Stimulated activated CD4-positive, alpha-beta T cell treated with anti-CD3 and anti-CD28 coated beads, Interleukin-12 subunit alpha, Interleukin-12 subunit beta, amount 100 ng/mL, for 48 hours (primary cell): ENCODE measurements at places on chromosomes 2 and 18.

DNA sequence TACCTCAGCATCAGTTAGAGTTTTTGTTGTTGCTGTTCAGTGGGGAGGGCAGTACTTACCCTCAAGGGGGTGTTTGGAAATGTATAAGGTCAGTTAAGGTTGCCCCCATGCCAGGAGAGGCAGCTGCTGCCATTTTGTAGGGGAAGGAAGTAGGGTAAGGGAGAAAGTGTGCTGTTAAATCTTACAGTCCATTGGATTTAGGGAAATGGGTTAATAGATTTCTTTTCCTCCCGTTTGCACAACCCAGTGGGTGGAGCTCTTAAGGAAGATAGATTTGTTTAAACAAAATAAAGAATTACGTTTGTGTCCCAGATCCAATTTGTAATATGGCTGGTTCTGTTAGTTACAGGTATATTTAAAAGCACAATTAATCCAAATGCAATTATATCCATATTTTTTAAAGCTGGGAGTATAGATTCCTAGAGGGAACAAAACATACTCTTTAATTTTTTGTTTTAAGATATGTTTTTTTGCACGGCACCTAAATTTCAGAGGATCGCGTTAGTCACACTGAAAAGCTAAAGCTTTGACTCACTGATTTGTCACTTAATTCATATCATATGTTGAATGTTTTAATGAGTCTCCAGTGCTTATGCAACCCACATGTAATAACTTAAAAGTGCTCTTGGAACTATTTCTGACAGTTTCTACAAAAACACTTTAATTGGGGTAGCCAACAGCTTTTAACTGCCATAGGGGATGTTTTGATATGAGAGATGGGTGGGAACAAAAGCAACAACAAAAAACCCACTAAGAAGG is 9.0 kb upstream of the CWC22 start:
- no peak for DNase-seq

DNA sequence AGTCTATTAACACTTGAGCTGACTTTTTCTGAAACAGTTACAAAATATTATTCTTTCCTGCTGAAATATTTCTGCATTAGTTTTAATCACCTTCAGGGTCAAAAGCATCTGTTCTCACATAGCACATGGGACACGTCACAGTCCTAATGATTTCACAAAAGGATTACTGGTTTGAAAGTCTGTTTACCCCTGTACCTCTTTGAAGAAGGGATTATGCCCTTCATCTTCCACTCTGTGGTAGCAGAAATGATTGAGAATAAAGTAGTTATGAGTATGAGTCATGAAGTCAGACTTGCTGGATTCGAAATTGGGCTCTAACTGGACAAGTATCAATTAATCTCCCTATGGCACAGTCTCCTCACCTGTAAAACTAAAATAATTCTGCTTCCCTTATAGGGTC is 121.2 kb downstream of the SATB2 start:
- no peak for DNase-seq

GRCh38 chr2:192186806-192187205 is 7.9 kb downstream of the TMEFF2 start:
- DNase-seq = no peak

DNA sequence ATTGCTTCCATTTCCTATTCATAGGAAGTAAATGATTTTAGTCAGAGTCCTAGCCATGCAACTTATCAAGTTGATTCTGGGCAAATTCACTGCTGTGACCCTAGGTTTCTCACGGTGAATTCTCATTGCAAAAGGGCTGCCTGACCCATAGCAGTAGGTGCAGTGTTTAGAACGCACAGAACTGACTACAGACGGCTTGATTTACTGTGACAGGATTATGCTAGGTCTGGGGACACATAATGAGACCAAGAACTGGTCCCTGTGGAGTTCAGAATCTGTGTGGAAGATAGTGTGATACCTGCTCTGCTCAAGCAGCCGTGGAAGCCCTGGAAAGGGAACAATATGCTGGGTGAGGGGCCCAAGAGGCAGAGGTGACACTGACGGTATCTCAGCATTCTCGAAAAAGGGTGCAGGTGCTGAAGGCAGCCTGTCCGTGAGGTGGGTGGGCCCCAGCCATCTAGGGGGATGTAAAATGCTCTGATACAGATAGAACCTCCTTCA is 46.4 kb downstream of the ABCG8 start:
- DNase-seq = no peak

- DNase-seq = no peak
Observed at GRCh38 chr2:60554074-60554645, 706 bp upstream of the BCL11A start.

DNA sequence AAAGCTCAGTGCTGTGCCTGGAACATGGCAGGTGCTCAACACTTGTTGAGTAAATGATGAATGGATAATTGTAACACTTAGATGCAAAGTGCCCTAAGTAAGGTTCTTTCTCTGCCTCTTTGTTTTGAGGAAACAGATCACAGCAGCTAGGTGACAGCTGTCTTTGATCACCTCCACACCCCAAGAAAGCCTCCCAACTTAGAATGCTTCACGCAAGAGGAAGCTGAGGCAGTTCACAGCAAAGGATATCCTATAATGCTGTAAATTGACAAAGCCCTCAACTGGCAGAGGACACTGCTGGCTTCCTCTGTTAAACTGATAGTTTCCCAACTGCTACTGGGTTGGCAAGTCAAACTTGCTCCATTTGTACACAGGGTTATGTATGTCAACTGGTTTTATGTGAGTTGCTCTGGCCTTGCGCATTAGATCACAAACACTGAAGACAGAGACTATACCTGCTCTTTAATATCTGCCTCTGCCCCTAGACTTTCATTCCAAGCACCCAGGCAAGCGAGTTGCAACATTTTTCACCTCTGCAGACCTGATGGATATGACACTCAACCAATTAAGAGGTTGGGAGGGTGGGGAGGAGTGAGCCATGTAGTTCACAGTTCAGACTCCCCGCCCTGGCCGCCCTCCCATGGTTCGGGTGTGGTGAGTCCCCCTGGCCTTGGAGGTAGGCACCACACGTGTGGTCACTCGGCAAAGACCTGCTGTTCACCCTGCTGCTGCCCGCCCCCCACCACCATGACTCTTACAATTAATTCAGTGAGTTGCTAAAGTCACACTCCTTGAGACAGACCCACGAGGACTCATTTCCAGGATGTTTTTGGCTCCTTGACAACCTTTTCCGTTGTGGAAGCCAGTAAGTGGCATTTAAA is 4.8 kb upstream of the MALL start:
- no peak for DNase-seq

DNA sequence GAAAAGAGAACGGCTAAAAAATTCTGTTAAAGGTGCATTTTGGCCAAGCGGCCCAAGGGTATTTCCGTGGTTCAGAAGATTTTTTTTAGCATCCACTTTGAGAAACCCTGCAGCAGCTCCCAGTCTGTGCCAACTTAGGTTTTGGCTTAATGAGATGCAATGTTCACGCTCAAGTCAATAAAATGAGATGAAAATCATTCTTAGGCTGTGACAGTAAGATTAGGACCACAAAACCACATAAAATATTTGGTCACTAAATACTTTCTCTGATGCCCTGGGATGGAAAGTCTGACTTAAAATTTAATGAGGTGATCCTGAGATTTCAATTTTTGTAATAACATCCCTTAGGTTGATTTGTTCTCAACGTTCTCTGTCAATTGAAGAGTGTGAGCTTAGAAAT is 74.2 kb upstream of the FHL2 start:
- no peak for DNase-seq

DNA sequence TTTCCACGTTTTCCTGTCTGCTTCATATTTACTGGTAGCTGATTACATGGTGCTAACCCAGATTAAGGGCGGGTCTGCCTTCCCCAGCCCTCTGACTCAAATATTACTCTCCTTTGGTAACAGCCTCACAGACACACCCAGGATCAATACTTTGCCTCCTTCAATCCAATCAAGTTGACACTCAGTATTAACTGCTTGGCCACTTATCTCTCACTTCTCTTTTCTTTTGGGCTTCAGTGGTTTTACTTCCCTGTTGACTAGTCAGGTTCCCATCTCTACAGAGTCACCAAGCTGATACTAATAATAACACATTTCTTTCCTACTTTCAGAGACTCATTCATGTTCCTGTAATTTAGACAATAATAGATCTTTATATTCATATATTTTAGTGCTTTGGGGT is 302.2 kb upstream of the MAP2 start:
- DNase-seq = no peak

DNA sequence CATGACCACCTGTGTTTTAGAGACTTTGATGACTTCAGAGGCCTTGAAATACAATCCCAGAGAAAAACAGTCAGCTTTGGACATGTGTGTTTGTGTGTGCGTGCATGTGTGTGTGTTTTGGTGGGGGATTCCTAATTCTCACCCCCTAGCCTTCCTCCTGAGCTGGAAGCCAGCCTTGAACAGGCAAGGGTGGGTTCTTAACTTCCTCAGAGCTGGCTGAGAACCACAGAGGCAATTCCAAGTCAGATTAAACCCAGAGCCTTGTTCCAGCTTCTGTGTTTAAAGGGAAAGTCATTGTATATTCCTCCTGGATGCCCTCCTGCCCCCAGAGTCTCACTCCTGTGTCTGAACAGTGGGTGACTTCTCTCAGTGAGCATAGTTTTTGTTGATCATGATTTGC is 45.2 kb upstream of the MGAT4A start:
- no peak for DNase-seq

- no peak for DNase-seq
Observed at GRCh38 chr2:129009555-129010146, 691.0 kb upstream of the HS6ST1 start.

DNA sequence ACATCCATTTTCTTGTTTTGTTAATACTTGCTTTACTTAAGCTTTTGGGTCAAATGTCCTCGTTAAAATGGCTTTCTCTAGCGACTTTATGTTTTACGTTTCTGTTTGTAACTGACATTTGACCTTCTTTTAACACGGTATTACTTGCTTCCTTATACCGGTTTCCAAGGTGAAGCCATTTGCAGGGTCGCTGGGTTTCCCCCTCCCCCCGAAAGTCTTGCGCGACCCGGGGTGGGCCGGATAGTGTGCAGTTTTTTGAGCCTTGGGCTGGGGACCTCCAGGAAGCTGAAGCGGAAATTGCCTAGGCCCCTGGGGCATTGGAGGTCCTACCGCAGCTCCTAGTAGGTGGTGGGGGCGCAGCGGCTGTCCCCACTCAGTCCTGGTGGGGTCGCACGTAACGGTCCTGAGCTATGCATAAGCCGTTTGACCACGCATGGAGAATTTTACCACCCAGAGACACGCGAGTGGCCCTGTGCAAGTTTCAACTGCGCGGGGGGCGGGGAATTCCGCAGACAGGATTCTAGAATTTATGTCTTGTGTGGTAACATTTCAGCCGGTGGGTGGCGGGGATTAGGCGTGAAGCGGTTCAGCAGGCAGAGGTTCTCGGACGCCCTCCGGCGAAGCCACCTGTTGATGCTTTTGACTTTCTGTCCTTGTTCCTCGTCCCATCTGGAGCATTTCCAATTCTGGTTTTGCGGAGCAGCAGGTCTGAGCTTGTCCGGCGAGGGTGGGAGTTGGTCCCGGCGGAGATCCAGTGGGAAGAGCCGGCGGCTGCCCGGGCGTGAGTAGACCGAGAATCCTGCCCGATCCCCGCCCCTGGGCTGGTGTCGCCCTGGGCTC is 2.4 kb downstream of the CFLAR start:
- DNase-seq = peak; percentile 86

DNA sequence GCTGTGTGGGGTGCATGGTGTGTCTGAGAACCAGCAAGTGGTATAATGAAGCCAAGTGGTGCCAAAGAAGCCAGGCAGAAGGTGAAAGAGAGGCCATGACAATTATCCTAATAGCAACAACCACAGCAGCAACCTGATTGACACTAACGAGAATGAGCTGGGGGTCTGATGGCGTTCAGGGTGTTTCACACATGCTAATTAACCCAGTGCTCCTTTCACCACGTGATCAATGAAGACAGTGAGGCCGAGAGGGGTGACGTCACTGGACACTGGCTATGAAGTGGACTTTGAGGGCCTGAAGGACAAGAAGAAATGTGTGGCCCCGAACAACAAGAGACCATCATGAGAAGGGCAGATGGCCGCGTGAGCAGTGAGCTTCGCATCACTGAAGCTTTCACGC is 364.4 kb upstream of the ID2 start:
- DNase-seq = no peak

DNA sequence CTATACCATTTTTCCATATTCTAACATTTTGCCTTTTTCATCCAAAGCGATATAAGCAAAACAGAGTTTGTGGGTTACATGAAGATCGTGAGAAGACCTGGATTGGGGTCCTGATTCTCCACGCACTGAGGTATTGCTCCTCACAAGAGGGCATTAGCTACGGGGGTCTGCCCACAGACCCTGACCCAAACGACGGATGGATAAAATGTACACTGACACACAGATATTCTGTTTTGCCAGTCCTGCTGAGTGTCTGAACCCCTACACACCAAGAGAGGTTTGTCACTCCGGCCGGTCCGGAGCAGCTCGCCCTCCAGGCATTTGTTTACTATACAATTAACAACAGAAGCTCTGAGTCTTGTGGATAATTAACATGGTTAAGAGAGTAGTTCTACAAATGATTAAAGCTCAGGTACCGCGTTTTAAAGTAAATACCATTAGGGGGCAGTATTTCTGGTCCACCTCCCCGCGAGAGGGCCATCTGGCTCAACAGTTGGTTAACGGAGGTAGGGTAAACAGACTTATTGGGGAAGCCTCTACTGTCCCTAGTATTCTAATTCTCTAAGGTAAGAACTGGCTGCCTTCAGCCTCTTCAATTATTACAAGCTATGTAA is 28.4 kb downstream of the SCYGR8 start:
- peak; percentile 14 for DNase-seq

DNA sequence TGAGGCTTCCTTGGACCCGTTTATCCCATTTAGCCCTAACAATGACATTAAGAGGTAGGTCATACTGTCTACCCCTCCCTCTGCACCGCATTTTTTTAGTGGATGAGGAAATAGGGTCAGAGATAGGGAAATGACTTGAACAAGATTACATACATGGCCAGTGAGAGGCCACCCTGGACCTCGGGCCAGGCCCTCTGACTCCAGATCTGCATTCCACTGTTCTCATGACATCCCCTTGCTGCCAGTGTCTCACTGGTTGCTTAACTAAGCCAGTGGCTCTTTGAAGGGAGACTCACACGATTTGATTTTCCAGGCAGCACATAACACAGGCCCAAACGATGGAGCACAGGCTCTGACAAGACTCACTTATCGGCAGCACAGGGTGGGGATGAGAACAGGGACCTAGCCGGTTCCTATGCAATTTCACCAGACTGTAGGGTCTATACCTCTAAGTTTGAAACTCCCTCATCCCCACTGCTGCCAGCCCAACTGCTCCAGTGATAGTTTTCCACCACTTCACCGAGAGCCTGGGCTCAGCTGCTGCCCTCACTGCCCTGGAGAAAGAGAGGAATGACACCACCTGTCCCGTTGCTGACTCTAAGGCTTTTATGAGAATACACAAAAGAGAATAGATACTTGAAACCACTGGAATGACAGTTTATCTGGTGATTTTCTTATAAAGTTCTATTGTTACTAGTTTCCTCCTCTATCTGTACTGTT is 82.5 kb downstream of the TMEM247 start:
- no peak for DNase-seq

- peak; percentile 17 for DNase-seq
Observed at GRCh38 chr2:31318361-31319336, 84.7 kb downstream of the EHD3 start.

- DNase-seq = no peak
Observed at GRCh38 chr18:79257480-79257879, 138.2 kb upstream of the NFATC1 start.
